Tongue (tissue), 3 donors: ENCODE measurements at places on chromosomes 3 and 15.

DNA sequence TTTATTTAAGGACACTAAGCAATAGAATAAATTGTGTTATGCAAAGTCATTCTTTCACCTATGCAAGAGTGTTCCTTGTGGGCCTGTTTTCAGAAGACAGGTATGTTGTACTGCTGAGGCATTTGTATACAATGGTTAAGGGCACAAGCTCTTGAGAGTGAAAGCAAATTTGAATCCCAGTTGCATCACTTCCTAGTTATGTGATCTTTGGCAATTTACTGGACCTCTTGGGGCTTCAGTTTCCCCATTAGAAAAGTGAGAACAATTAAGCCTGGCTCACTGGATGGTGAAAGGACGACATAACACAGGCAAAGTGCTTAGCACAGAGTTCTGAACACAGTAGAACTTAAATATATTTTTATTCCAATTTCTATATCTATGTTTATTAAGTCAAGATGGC lies 117.4 kb downstream of the EFHB start:
- no peak for DNase-seq

- DNase-seq, result no peak
Observed at GRCh38 chr3:192795021-192795420, 67.7 kb upstream of the FGF12 start.

- no peak for DNase-seq
Observed at GRCh38 chr15:64112904-64113303, 17.1 kb downstream of the SNX1 start.

DNA sequence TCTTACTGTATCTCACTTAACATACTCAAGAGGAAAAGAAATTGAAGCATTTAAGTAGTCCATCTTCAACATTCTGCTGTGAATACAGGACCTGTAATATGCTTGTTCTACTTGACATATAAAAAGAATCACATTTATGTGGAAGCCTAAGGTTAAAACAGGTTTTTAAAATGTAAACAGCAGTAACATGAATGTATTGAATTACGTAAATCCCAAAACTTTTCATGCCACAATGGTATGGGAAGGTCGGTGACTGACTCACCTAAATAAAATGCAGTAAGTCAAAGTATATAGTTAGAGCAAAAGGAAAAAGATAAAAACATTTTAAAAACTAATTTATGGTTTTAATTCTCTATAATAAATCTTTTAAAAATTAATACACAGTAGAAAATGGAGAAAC lies 115.7 kb upstream of the TJP1 start:
- no peak for DNase-seq

DNA sequence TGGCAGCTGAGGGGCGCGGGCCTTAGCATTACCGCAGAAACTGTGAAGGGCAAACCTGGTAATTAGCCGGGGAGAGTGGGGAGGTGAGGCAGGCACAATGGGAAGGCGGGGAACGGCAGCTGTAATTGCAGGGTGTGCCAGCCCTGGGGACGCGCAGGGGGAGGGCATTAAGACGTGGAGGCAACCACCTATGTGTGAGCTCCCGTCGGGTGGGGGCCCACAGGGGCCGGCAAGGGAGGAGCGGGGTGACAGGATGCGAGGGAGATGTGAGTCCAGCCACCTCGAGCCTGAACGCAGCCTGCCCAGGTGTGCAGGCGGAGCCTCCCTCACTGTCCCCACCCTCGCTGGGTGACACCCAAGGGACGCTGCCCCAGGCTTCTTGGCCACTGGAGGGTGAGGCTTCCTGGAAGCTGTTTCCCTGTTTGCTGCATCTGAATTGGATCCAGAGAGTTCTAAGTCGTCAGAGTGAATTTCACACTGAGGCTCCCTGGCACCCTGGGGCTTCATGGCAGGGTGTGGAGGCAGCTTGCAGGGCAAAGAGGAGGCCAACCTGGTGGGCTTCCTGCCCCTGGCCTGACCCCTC lies 130.6 kb upstream of the MEF2A start:
- no peak for DNase-seq

DNA sequence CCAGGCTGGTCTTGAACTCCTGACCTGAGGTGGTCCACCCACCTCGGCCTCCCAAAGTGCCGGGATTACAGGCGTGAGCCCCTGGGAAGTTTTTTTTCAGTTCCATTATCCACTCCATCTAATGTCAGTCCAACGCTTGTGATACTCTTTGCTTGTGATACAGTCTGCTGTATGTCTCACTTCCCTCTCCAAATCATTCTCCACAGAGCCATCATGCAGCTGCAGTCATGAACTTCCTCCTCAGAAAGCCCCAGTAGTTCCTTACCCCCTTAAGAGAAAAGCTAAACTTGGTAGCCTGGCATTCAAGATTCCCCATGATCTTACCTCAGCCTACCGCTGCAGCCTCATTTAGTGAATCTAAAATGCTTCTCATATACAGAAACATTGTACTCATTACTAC lies 2.3 kb downstream of the ARPC4 start:
- DNase-seq, result no peak

DNA sequence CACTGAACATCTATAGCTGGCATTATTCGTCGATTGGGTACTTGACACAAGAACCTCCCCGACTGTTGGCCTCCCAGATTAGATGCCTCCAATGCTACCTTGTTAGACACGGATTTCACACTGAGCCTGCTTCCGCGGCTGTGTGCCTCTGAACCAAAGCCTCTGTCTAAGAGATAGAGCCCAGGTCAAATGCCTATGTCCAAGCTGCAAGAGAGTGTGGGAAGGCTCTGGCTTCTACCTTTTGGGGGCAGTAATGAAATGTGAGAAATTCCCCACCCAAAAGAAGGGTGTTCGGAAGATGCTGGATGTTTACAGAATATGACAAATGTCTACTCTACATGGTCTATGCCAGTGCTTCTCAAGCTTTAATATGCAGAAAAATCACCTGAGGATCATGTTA lies 2.0 kb upstream of the RPUSD2 start:
- no peak for DNase-seq

GRCh38 chr15:78243491-78243941 lies 9.2 kb upstream of the ACSBG1 start:
- no peak for DNase-seq

DNA sequence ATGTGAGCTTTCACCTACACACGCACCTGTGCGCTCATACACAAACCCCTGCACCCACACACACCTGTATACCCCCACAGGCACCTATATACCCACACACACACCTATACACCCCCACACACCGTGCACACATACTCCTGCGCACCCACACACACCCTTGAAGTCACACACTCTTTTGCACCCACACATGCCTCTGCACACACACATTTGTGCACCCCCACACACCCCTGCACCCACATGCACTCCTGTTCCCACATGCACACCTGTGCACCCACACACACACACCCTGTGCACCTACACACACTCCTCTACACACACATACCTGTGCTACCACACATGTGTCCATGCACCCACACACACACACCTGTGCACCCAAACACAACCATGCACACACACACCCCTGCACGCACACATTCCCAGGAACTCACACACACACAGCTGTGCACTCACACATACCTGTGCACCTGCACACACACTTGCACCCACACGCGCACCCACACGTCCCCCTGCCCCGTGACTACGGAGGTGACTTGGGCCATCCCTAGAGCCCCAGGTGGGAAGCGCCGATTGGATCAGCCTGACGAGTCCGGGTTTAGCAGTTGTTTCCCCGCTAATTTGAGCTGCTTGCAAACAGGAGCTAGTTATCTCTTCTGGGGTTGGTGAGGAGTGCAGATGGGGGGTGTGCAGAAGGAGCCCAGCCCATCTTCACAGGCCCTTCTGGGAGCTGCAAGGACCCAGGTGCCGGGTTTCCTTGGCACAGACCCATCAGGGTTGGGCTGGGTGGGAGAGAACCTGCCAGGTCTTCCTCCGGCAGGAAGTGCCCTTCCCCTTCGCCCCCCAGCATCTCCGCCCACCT lies 97.8 kb downstream of the CHSY1 start:
- DNase-seq, result no peak

DNA sequence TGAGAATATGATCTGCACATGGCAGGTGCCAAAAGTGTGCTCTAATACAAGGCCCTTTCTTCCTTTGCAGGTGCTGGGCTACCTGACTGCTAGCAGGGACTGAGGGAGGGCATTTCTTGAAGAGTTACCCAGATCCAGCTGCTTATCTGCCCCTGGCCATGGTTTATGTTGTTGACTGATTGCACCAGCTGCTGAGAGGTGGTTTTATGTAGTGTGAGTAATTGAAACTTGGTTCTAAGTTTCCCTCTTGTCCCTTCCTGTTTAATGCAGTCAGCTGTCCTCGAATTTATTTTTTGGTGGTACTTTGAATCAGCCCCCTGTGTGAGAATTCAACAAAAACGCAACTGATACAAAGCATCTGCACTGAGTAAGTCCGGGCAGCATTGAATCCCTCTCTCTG lies 288.3 kb upstream of the C2CD4B start:
- peak; percentile 93 for DNase-seq

GRCh38 chr3:120028271-120029047 lies 65.8 kb downstream of the GSK3B start:
- DNase-seq, result no peak

DNA sequence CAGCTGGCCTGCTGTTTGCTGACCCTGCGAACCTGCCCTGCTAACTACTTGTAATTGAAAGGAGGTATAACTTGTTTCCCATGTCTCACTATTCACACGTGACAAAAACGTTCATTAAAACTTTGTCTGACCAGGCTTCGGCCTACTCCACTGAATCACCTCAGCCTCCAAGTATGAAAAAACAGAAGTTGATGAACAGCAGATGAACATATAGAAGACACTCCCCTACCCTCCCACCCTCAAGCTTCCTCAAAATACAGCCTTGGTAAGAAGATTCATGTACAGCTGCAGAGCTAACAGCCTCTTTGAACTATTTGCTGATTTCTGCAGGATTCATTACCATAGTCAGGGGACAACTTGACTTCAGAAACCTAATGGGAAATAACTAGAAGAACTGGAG lies 10.7 kb downstream of the RBM15B start:
- no peak for DNase-seq

GRCh38 chr15:87033056-87033455 lies 953.4 kb downstream of the AGBL1 start:
- no peak for DNase-seq

DNA sequence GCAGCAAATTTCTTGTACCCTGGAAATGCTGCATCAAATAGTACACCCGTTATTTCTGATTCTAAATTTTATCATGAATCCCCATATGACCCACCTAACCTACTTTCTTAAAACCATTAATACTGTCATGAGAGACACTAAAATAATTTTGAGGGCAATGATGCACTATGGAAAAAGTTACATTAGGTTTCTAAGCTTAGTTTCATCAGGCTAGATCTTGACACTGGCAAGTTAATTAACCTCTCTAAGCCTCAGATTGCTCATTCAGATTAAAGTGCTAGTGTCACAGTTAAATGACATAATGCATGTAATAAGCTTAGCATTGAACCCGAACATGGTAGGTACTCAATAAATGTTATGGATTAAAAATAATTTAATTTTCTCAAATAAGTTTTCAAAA lies 8.2 kb downstream of the GOLIM4 start:
- DNase-seq, result no peak

DNA sequence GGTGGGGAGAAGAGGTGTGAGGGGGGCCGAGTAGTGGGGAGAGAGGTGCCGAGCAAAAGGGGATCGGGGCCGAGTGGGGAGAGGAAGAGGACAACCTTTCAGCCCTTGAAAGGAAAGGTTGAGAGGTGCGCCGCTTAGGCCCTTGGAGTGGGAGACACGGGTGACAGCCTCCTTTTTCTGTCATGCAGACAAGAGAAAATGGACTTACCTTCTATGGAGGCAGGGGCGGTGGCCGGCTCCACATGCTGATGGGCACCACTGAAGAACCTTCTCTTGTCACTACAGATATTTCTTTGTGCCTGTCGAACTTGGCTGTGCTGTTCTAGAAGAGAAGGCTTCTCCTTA lies 421 bp downstream of the KLHL18 start:
- peak; percentile 35 for DNase-seq

- peak; percentile 38 for DNase-seq
Observed at GRCh38 chr3:107861422-107861821, 229.4 kb downstream of the CD47 start.

DNA sequence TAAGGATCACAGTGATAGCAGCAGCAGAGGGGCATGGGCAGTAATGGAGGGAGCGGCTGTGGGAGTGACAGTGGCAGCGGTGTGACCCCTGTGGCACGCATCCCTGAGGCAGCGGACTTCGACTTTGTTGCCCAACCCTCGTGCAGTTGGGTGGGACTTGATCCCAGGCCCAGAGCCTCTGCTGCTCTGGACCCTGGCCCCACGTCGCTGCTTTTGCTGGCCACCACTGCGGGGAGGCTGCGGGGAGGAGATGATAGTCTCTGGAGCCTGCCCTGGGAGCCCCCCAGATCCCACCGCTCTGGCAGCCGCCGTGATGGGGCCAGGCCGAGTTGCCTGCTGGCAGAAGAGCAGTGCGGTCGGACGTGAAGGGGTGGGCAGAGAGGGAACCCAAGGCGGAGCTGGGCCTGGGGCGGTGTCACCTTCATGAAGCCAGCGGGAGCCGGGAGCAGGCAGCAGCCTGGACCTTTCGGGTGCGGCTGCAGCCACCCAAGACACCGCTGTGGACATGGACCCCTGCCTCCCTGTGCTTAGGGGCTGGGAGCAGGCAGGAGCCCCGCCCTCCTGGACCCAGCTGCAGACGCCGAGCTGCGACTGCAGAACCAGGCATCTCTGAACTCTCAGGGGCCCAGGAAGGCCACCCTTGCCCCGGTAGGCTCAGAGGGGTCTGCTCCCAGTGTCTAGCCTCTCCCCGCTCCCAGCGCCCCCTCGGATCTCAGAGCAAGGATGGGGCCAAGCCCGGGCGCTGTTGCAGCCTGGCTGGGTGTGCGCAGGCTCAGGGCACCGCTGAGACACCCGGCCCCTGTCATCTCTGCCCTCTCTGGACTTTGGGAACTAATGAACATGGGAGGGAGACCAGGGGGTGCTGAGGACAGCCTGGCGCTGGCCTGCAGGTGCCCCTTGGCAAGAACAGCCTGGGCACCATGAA lies 38.3 kb downstream of the COMMD2 start:
- DNase-seq, result no peak

DNA sequence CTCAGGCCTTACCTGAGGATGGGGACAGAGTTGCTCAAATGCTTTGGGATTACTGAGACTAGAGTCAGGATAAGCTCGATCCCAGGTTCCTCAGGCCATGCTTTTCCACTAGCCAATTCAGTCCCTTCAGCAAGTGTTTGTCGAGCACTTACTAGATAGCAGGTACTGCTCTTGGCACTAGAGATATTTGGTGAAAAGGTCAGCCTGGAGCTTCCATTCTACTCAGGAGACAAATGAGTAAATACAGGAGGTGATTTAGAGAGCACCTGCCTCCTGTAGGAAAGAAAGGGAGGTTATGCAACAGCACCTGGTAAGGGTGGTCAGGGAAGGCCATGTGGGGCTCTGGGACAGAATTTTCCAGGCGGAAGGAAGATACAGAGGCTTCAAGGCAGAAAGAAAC lies 99.9 kb downstream of the CACNA1D start:
- no peak for DNase-seq

GRCh38 chr15:97143592-97144376 lies 813.3 kb downstream of the NR2F2 start:
- DNase-seq, result no peak
